Retinal pigment epithelial cell (primary cell): ENCODE measurements at places on chromosomes 5 and 9.

DNA sequence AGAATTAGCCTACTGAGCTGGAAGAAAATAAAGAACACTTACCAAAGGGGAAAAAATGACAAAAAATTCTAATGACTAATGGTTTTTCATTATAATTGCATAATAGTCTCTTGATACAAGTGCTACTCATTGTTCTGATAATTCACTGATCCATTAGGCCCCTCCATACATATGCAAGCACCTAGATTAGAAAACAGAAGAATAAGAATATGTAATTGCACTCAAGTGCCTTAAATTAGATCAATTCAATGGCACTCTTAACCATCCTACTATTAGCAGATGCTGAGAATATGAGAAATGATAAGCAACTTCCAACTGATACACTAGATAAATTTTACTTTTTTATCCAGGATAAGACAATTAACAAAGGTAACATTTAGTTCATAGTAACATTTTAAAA lies 440.9 kb upstream of the C9orf72 start:
- no peak for DNase-seq

GRCh38 chr9:74645007-74645639 lies 148.0 kb downstream of the RORB start:
- no peak for DNase-seq

- no peak for DNase-seq
These were observed 10.0 kb downstream of the SMARCA2 start for GRCh38 chr9:2024888-2025782.

- DNase-seq: no peak
These were observed 55.8 kb downstream of the AQP7 start for GRCh38 chr9:33346564-33346963.

DNA sequence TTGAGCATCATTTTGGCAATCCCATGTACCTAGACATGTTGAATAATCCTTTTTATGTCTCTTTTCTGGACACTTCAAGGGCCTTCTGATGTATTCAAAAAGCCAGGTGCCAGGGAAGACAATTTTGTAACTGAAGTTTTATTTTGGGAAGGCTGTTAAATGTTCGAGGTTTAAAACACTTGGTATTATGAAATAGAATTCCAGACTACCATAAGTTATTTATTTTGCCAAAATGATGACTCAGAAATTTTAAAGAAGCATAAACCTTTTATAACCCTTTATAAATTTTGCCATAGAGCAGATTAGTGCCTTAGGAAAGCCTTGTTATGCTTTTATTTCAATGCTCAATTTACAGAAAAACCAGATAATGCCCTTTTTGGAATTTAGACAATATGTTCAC lies 30.3 kb upstream of the UHRF2 start:
- DNase-seq: no peak

DNA sequence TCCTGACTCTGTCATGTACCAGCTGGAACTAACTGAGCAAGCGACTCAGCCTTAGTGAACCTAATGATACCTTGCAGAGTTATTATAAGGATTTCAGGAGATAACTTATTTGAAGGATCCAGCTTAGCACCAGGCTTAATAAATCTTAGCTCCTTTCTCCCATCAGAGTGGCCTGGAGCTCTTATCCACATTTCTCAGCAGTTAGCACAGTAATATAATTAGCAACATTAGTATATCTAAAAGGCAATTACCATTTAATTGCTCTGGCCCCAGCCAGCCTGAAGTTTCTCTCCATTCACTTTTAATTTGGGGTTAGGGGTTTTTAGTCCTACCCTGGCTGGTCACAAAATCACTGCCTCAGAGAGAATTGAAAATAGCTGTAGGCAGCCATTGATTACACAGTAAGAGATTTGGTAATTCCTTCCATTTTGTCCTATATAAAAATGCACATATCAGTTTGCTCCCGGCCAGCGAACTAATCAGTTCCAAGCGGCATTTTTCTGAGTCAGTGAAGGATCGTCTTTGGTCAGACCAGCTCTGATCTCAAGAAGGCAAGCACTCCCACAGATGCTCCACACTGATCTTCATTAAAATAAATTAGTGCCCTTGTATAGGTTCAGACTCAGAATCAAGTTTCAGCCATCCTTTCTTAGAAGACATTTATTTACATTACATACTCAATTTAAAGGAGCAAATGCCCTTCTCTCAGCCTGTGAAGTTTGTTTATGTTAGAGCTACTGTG lies 56.6 kb downstream of the SNCAIP start:
- DNase-seq: no peak

- DNase-seq: no peak
These were observed 59.4 kb upstream of the ICE1 start for GRCh38 chr5:5363045-5363444.

DNA sequence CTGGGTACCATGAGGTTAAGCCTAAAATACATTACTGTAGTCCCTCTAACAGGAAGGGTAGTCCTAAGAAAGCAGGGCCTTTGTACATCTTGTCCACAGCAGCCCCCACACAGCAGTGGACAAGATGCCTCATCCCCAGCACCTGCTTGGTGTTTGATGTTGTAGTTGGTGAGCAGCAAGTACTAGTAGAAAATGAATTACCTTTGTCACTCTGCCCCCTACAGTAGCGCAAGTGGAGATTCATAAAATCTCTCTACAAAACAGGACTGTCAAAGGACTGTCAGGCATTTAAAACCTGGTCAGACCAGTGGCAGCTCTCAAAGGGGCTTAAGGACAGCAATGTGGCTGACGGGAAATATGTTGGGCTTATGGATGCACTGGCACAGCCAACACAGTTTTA lies 122.5 kb downstream of the TMEM174 start:
- no peak for DNase-seq

DNA sequence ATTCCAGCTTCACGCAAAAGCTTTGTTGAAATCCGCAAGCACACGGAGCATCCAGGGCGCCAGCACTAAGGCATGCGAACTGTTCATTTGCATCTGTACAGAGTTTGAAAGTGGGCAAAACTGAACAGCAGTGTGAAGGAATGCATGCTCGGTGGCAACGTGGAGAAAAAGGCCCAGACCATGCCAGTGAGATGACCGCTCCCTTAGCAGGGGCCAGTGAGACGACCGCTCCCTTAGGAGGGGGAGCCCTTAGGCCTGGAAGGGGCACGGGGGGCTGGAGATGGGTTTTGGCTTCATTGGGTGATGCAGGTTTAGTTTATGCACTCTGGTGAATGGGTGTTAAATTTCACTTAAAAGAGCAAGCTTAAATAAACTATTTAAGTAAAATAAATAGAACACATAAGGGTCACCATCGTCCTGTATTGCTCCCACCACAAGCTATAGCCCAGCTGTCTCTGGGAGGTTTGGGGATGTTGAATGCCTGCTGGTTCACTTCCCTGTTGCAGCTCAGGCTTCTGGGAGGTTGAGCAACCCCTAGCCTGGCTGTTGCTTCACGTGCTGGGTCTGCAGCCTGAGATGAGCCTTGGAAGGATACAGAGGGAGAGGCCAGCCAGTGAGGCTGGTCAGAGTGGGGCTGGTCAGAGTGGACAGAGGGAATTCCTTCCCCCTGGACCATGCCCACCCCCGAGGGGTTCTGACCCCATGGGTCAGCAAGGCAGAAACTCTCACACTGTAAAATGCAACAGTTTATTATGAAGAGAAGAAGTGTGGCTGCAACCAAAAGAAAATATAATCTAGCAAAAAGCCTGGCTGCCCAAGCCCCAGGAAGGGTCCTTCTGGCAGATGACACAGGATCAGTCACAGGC lies 4.6 kb upstream of the FCN1 start:
- no peak for DNase-seq

DNA sequence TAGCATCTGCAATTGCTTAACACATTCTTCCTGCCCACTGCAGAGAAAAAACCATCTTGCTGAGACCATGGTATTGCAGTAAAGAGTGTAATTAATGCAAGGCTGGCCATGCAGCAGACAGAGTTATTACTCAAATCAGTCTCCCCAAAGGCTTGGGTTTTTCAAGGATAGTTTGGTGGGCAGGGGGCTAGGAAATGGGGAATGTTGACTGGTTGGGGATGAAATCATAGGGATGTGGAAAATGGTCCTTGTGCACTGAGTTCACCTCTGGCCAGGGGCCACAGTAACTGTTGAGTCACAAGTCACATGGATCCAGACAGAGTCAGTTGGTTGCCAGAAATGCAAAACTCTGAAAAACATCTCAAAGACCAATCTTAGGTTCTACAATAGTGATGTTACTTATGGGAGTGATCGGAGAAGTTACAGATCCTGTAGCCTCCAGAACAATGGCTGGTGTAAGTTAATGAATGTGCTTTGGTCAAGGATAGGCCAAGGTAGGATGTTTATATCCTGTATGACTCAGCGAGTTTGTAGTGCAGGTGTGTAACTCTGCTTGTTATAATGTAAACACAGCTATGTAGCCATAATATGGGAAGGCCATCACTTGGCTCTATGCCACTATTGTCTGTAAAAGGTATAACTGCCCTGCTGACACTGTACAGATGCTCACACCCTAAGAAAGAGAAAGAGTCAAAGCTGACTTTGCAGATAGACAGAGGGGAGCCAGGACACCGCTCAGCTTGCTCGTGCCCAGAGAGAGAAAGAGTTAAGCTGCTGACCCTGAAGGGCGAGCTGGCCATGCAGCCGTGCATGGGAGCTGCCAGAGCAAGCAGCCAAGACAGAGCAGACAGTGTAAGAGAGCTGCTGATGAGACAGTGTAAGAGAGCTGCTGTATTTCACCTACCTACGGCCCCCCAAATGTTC lies 27.2 kb downstream of the C9orf152 start:
- peak; percentile 13 for DNase-seq

DNA sequence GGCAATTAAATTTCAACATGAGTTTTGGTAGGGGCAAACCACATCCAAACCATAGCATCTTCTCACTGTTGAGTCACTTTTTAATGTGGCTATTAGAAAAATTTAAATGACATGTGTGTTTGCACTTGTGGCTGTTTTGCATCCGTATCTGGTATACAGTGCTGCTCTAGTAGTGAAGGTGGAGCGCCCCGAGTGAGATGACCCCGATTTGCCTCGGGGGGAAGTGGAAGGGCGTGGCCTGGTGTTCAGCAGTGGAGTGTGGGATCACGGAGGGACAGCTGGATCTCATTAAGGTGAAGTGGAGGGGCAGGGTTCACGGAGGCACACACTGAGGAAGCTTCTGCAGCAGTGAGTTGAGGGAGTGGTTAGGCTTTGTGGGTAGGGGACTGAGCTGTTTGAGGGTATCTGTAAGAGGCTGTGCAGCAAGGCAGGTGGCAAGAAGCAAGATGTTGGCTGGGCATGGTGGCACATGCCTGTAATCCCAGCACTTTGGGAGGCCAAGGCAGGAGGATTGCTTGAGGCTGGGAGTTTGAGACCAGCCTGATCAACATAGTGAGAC lies 6.2 kb upstream of the GMCL2 start:
- DNase-seq: no peak

- no peak for DNase-seq
These were observed 23.4 kb downstream of the MEGF10 start for GRCh38 chr5:127313847-127314473.

- DNase-seq: no peak
These were observed 980 bp downstream of the COL5A1 start for GRCh38 chr9:134642385-134643181.

GRCh38 chr5:21856987-21857386 lies 996.2 kb downstream of the CDH12 start:
- DNase-seq: no peak

DNA sequence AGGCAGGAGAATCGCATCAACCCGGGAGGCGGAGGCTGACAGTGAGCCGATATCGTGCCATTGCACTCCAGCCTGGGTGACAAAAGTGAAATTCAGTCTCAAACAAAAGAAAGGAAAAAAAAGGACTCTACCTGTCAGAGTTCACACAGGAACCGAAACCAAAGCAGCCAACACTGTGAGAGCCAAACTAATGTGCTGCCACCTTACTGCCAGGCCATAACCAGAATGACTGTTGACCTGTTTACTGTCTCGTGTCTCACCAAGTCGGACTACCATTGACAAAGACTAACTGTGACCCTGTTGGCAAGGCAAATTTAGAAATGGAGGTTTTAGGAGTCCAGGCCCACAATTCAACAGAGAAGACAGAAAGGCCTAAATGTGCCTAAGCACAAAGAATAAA lies 112.4 kb downstream of the ANXA2R start:
- DNase-seq: no peak

GRCh38 chr5:34913072-34913471 lies 2.2 kb downstream of the RAD1 start:
- no peak for DNase-seq

DNA sequence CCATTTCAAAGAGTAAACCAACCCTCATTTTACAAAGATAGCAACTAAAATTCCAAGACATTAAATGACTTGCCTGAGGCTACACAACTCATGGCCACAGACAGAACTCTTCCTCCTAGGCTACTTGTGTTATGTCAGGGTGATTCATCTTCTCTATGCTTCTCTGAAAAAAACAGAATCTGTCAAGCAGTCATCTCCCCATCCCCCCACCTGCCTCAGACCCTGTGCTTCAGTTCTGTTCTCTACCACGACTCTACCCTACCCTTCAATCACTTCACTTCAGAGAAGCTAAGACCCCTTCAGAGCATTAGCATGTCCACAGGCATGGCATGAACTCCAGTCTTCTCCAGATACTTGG lies 277.7 kb upstream of the PTGER4 start:
- DNase-seq: no peak

GRCh38 chr9:104885818-104886709 lies 41.9 kb downstream of the ABCA1 start:
- no peak for DNase-seq

GRCh38 chr9:86636038-86636437 lies 281.8 kb upstream of the TUT7 start:
- DNase-seq: no peak

GRCh38 chr9:36938617-36939016 lies 95.5 kb downstream of the PAX5 start:
- no peak for DNase-seq

GRCh38 chr5:150485693-150486401 lies 22.1 kb upstream of the NDST1 start:
- no peak for DNase-seq

DNA sequence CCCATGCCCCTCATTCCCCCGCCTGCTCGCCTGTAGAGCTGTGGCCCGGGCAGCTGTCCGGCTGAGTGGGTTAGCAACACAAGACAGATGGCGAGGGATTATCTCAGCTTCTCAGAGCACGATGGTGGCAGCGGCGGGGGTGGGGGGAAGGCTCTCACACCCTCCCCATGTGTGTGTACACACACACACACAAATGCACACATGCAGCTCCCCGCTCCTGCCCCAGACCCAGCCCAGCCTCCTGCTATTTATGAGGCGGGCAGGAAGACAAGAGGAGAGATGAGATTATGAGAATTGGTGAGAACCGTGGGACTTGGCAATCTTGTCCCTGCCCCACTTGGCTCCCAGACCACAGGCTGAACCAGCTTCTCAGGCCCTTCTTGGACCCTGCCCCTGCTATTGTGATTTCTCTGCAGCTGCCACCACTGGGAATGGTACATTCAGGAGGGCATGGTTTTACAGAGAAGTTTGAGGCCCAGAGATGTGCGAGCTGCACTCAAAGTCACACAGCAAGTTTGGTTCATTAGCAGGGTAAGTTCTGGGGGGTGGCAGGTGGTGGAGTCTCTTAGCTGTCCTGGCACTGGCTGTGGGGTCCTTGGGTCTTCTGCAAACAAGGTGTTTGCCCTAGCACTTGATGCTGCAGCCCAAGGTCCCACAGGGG lies 51.0 kb upstream of the PSD2 start:
- DNase-seq: no peak

GRCh38 chr9:132075853-132076252 lies 3.8 kb downstream of the MED27 start:
- no peak for DNase-seq

- no peak for DNase-seq
These were observed 41.1 kb upstream of the PLEKHG4B start for GRCh38 chr5:50724-51499.

GRCh38 chr5:50663636-50664035 lies 2.8 kb upstream of the PARP8 start:
- no peak for DNase-seq

- no peak for DNase-seq
These were observed 106.2 kb downstream of the MAST4 start for GRCh38 chr5:66702426-66702825.
